ENCODE measurements at places on chromosomes 1 and 21.

DNA sequence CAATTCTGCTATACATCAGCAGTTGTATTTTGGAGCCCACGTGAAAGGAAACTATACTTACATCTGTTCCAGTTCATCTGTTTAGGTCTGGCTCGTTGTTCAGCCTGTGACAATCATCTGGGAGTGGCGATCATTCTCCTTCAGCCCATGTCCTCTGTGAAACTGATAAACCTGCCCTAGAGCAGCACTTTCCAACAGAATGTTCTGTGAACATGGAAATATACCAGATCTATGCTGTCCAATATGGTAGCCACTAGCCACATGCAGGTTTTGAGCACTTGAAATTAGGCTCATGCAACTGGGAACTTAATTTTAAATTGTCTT, 24.5 kb upstream of the COQ8A start:
- DNase-seq: no peak

DNA sequence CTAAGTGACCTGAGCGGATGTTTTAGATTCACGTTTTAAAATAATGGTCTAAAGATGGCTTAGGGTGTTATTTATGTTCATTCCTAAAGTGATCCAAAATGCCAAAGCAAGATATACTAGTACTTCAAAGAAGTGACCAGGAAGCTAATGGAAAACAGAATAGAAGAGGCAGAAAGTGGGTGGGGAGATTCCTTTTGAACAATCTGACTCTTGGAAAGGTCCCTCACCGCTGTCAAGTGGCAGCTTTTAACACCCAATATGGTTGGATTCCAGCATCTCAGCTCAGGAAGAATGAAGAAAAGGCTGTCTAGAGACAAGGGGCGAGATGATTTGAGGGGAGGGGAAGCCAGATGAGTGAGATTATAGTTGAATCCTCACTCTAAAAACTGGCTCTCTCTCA, 90.3 kb downstream of the SCMH1 start:
- DNase-seq: no peak

DNA sequence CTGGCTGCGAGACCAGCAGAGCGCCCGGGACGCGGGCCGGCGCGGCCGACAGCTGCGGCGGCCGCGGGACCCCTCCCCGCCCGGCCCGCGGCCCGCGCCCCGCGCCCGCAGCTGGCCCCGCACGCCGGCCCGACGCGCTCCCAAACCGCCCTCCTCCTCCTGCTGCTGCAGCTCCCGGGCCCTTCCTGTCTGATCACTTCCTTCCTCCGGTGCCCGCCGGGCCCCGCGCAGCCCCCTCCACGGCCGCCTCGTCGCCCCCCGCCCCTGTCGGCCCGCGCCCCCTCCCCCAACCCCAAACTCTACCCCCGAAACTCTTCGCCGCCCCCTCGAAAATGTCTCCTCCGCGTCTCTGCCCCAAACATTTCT, 594 bp downstream of the LUZP1 start:
- DNase-seq: peak; percentile 19

DNA sequence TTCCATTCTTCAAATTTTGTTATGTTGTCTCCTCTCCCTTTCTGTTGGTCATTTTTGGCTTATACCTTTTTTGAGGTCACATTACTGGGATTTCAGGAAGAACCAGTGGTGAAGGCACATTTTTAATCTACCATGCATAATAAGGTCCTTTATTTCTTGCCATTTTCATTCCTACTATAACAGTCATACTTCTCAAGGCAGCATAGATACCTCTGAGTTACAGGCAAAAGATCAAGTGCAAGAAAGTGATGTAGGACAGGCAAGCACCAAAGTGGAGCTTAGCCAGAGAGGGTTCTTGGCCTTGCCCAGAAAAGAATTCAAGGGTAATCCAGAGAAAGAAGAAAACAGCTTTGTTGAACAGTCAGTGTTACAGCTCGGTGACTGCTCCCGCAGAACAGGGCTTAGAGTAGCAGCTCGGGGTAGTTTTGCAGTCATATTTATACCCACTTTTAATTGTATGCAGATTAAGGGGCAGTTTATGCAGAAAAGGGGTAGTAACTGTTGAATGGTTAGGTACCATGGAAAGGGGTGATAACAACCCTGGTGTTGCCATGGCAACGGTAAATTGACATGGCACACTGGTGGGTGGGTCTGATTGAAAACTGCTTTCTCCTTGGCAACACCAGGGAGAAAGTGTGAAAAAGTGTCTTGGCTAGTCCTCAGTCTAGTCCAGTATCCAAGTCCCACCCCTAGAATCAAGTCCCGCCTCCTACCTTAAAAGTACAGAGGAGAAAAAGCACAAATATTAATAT, 39.6 kb upstream of the DOCK7 start:
- no peak for DNase-seq

DNA sequence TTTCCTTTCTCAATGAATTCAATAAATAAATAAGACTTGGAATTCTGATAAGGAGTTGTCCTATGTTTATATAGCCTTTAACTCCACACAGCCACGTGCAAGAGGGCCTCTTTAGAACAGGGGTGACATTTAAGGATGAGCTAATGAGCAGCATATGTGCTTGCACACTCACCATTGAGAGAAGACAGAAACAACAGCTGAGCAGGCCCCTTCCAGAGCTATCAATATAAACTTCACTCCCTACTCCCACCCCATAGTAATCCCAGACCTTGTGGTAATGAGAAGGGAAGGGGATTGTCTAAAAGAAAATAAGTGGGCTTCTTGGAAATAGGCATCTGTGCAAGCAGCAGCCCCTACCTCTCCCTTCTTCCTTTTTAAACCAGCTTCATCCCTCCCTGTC, 176.0 kb downstream of the SEC16B start:
- DNase-seq: no peak

DNA sequence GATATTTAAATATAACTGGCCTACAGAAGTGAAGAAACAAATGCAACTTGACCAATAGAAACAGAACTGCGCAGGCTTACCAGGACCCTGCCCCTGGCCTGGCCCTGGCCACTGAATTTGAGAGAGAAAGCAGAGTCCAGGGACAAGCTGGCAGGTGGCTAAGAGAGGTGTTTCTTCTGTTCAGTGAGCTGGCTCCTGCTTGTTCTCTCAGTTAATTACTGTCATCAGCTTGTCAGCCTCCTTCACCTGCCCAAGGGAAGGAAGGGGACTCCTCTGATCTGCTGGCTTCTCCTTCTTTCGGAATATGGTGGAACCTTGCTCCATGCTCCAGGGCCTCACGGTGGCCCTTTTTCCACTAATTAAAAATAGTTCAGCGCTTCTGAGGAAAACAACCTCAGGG, 388.4 kb downstream of the DISC1 start:
- no peak for DNase-seq

DNA sequence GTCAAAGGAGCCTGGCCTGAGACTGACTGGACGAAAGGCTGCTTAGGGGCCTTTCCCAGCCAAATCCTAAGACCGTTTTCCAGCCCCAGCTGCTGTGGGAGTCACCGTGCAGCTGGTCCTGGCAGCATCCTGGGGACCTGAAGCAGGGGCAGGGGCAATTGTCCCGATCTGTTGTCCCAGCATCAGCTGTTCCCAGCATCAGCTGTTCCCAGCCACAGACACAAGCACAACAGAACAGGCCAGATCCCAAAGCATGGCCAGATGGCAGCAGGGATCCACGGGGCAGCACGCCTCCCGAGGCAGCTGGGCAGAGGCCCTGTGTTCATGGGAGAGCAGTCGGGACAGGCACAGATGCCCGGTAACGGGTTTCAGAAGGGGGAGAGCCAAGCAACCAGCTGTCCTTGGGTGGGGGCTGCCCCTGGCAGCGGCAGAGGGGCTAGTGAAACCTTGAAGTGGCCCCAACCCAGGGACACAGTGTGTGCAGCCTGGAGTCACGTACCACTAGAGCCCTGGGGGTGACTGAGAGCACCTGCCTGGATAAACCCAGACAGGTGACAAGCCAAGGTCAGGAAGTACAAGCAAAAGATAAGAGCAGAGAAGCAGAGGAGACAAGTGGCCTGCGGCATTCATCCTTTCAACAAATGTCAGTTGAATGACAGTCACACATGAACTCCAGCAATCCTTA, 13.3 kb downstream of the CELA2B start:
- DNase-seq: no peak

DNA sequence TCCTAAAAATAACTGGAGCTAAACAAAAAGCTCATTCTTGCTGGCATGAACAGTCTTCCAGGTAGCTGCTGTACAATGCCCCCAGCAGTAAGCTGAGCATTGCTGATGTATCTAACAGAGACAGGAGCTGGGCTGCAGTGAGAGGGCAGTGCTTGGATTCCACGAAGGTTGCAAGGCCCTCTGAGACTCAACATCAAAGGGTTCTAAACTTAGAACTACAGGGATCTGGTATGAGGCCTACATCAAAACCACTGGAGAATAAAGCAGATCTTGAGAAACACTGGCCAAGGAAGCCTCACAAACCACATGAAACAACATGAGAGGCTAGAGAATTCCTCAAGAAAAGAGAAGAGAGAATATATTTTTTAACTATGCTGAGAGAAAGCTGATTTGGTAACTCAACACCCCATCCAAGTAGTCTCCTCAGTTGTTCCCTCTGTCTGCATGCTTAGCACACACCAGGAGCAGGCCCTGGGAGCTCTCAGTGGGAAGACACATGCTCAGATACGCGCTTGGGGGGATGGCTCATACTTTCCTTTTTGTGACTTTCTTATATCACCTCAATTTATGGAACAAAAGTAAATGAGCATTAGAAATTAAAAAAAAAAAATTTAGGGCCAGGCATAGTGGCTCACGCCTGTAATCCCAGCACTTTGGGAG, 27.7 kb downstream of the DSTYK start:
- no peak for DNase-seq

DNA sequence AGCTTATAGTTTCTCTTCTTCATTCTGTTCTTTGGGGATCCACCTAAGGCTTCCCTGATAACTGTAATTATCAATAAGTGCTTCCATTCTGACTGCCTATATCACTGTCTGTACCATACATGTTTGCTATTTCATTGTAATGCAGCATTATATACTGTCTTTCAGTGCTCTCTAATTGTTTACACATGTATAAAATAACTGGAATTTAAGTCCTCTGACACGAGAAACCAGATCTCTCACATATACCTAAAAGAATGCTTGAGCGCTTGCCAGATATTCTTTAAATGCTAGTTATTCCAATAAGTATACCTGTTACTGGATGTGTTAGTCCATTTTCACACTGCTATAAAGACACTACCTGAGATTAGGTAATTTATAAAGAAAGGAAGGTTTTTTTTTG, 34.7 kb downstream of the CELF3 start:
- no peak for DNase-seq

- no peak for DNase-seq
Observed at GRCh38 chr21:15840406-15840805, 110.6 kb downstream of the USP25 start.

DNA sequence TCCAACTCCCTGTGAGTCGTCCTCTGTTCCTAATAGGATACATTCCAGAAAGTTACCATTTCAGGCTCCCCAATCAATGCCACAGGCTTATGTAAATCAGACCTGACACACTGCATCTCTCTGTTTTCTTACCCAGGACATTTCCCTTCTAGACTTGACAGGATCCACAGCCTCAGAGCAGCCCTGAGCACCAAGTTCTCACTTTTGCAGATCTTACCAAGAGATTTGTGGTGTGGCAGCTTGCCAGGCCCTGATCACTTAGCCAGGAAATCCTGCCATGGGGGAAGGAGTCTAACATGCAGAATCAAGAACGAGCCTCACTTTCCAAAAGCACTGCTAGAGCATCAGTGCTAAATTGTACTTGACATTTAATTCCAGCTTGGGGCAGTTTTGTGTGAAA, 202.9 kb downstream of the TBX15 start:
- DNase-seq: peak; percentile 1

GRCh38 chr1:18452550-18452949, 28.2 kb upstream of the KLHDC7A start:
- no peak for DNase-seq

DNA sequence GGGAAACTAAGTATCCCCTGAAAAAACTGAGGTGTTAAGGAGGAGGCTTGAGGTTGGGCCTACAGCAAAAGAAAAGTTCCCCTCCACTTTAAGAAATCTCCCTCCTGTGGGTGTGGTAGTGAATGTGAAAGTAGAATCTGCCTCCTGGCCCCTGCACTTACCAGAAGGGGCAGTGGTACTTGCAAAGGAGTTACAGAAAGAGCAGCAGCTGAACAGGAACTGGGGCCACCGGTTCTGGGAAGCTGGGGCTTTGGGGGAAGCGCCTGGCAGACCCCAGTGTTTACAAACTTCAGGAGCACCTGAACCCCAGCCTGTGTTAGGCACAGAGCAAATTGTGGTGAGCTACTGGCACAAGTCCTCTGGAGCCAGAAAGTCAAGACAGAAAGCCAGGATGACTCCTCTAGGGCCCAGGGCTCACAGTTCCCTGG, 250.2 kb upstream of the FGGY start:
- DNase-seq: peak; percentile 6

DNA sequence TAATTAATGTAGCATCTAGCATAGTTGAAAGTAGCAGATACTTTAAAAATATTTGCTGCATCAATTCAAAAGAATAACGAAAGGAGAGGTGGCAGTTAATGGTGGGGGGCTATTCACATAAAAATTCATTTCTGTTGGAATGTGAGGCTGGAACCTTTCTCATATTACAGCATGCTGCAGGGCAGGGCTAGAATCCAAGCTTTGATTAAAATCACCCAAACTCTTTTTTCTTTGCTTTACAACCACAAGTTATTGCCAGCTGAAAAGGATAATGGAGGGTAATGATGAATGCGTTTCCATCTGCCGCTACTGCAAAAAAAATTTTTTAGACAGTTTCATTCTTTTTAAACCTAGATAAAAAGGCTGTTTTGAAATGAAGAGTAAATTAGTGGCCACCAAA, 9.8 kb downstream of the DISP1 start:
- DNase-seq: no peak

GRCh38 chr1:205703072-205703471, 22.8 kb upstream of the SLC45A3 start:
- no peak for DNase-seq

- DNase-seq: no peak
Observed at GRCh38 chr1:209936125-209936524, 1.9 kb upstream of the SYT14 start.

DNA sequence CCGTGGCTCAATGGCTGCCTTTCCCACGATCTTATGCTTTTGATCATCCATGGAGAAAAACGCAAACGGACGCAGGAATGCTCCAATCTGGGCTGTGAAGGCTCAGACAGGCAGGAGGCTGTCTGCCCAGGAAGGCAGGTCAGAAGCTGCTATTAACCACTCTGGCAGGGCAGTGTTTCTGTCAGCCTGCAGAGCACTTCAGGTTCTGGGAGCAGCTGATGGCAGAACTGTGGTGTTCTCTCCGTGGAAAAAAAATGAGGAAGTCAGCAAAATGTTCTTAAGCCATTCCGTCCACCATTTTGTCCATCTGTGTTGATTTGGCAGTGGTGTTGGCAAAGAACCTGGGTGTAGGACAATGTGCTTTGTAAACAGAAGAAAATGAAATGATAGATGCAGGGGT, 91.7 kb downstream of the SIM2 start:
- no peak for DNase-seq

DNA sequence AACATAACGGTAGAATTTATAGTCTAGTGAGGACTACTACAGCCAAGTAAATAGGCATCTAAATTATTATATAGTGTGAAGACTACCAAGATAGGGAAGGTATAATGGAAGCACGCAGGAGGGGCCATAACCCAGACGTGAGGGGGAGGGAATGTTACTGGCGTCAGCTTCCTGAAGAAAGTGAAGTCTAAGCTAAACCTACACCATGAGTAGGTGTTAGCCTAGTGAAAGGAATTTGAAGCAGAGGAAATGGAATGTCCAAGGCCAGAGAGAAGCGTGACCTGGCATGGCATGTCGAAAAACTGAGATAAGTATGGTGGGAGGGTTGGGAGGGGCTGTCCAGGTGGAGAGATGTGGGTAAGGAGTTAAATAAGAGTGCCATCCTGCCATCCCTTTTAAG, 140.5 kb downstream of the SLC44A5 start:
- DNase-seq: no peak

GRCh38 chr1:177833631-177834030, 136.2 kb downstream of the SEC16B start:
- no peak for DNase-seq

GRCh38 chr1:154104433-154105082, 50.3 kb downstream of the NUP210L start:
- DNase-seq: no peak

Data from GDM1 (cell line).